ENCODE measurements at places on chromosomes 11 and 22.

DNA sequence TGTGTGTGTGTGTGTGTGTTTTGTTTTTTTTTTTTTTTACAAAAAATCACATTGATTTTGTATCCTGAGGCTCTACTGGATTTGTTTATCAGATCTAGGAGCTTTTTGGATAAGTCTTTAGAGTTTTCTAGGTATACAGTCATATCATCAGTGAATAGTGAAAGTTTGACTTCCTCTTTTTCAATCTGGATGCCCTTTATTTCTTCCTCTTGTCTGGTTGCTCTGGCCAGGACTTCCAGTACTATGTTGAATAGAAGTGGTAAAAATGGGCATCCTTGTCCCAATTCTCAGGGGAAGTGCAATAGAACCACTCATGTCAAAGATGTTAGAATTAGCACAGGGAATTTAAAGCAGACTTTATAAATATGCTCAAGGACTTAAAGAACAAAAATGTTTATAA is 32.6 kb upstream of the PRDM11 start:
- DNase-seq, result no peak

GRCh38 chr11:3103076-3103475 is 45.9 kb upstream of the CARS1 start:
- no peak for DNase-seq

GRCh38 chr11:10490398-10491241 is 35.6 kb downstream of the AMPD3 start:
- no peak for DNase-seq

GRCh38 chr11:94826415-94826814 is 58.3 kb downstream of the AMOTL1 start:
- no peak for DNase-seq

GRCh38 chr11:69126286-69126685 is 29.4 kb upstream of the SMIM38 start:
- DNase-seq, result no peak

GRCh38 chr11:113377681-113378412 is 9.7 kb upstream of the ANKK1 start:
- no peak for DNase-seq

DNA sequence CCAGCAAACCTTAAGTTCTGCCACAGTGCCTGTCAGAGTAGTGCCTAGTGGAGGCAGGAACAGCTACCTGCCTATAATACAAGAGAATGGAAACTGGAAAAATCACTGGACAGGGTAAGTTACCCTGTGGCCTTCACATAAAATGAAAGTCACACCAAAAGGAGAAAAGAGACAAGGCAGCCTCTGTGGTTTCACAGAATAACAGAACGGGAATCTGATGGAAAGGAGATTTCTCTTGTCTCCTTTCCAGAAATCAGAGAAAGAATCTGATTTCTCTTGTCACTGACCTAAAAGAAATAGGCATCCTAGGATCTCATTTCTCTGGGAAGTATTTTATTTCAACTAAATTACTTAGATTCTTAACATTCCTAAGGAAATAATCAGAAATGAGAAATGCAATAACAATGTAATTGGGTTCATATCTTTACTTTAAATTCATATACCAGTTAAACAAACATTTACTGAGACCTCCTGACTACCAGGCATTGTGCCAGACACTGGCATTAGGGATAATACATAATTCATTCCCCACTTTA is 41.6 kb downstream of the PRCP start:
- DNase-seq, result no peak

DNA sequence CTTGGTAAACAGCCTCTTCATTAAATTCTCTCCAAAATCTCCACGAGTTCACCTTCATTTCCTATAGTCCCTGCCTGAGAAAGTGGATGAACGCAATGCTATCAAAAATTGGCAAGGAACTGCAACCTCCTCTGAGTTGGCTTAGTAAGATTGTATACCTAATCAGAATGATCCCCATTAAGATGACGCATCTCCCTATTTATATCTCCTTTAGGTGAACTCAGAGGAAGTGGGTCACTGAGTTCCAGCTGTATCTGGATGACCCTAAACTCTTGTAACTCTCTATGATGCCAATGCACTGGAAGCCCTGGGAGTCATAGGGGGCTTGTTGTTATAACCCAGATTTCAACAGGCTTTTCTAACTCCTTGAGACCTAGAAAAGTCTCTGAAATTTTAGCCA is 48.2 kb downstream of the OR10A6 start:
- no peak for DNase-seq

- no peak for DNase-seq
Measured at GRCh38 chr11:76288166-76288980, 82.1 kb upstream of the WNT11 start.

GRCh38 chr11:1225386-1226225 is 2.7 kb downstream of the MUC5B start:
- no peak for DNase-seq

DNA sequence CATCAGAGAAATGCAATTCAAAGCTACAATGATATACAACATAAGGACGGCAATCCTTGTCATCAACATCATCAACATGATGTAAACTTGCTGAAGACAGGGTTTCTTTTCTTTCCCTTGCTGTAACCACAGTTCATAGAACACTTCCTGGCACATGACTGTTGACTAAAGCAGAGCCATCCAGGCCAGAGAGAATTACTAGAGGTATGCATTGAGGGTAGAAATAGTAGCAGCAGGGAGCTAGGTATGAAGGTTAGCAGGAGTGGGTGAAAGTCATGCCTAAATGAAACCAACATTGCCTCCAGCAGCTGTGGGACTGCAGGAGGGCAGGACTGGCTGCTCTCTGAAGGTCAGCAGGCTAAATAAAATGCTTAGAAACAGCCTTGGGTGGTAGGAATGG is 103.7 kb downstream of the LRRC32 start:
- DNase-seq, result no peak

- DNase-seq, result no peak
Measured at GRCh38 chr11:132782102-132782501, 750.2 kb downstream of the OPCML start.

Data from stimulated activated CD4-positive, alpha-beta T cell treated with anti-CD3 and anti-CD28 coated beads, Interleukin-4, amount 100 ng/mL, for 48 hours (primary cell).